DMS 273 treated with DMSO at 0.1 percent for 48 hours (cell line): ENCODE measurements at places on chromosomes 5 and 9.

DNA sequence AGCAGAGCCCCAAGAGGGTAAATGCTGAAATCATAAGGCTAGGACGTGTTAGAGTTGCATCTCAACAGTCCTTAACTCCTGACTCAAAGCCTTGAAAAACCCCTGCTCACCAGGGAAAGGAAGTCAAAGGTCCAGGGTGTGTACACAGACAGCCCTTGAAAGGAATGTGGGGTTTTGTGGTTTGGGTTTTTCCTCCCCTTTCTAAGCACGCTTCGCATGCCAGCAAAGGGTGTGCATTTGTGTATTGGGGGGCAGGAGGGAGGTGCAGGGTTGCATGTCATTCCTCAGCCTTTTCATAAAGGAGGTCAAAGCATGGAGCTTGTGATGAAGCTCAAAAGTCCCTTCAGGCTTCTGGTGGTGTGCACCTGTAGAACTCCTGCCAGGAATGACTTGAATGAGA is 17.3 kb upstream of the XPA start:
- DNase-seq: no peak

GRCh38 chr5:177452688-177453638 is 6.3 kb downstream of the PRR7 start:
- no peak for DNase-seq

GRCh38 chr9:78236551-78236910 is 656 bp downstream of the CEP78 start:
- no peak for DNase-seq

GRCh38 chr9:94927762-94928670 is 201.5 kb downstream of the AOPEP start:
- no peak for DNase-seq

DNA sequence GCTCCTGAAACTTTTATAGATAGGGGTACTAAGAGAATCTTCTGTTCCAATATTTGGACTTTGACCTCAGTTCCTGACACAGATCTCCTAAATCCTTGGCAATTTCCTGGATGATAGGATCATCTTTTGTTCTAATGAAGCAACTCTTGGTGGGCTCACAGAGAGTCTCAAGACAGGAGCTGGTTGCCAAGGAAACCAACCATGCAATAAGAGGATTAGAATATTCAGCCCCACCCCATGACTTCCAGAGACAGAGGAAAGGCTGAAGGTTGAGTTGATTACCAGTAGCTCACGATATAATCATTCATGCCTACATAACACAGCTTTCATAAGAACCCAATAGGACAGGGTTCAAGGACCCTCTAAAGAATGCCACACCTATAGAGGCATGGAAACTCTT is 2050.2 kb upstream of the CDH6 start:
- no peak for DNase-seq

DNA sequence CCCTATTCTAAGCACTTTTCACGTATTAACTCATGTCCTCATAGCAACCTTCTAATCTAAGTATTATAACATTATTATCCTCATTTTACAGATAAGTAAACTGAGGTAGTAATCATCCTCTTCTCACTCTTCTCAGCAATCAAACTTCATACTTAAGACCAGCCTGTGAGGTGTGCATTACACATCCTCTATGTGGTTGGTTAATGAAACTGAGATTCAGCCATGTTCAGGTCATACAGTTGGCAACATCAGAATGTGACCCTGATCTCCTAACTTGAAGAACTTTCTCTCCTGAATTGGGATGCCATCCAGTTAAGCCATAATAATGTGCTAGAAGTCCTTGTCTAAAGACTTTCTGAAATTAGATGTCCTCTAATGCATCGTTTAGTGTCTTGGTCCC is 275.1 kb upstream of the ANKRD55 start:
- DNase-seq: no peak

DNA sequence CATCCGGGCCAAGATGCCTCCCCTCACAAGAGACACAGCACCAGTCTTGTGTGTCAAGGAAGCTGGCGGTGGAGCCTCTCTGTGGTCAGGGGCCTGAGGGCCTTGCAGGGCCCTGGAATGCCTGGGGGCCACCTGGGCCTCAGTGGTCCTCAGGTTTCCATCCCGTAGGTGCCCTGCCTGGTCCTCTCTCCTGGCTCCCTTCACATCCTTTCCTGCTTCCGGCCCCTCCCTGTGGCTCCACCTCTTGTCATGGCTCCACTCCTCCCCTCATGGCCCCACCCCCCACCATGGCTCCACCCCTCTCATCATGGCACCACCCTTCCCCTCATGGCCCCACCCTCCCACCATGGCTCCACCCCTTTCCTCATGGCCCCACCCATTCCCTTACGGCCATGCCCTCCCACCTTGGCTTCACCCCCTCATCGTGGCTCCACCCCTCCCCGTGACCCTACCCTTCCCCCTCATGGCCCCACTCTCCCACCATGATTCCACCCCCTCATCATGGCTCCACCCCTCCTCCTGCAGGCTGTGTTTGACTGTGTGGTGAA is 175.8 kb downstream of the CACNA1B start:
- no peak for DNase-seq

- no peak for DNase-seq
Observed at GRCh38 chr5:14356305-14356704, 213.2 kb downstream of the TRIO start.

- no peak for DNase-seq
Observed at GRCh38 chr5:113059232-113060040, 82.8 kb downstream of the DCP2 start.

DNA sequence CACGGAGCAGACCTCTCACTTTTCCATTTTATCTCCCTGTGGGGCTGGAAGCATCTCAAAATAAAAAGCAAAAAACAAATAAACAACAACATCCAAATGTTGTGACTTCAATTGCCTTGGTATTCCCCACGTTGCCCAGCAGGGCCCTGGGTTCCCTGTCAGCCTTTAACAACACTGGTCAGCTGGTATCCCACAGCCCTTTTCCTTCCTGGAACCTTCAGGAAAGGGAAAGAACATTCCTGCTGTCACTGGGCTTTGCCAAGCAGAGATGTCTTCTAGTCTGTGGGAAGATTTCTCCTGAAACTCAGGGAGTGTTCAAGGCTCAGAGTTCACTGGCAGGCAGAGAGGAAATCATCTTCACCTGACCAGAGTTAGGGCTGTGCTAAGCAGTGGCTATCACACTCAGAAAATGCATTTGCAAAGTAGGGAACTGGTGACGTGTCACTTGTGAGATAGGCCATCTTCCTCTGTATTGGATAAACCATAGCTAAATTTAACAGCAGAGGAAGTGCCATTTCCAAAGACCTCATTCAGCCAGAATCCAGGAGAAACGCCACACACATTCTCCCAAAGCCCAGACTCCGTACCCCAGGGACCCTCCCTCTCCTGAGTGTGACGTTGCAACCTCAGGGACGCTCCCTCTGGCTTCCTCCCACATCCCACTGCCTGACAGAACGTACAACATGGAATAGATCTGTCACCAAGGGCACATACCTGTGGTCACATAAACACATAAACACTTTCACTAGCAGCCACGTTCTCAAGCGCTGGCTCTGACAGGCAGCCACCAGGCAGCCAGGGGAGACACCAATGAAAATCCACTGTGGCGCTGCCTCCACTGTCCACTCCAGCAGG is 274.0 kb upstream of the DAPK1 start:
- DNase-seq: no peak

GRCh38 chr5:57259704-57260103 is 85.8 kb downstream of the GPBP1 start:
- no peak for DNase-seq

DNA sequence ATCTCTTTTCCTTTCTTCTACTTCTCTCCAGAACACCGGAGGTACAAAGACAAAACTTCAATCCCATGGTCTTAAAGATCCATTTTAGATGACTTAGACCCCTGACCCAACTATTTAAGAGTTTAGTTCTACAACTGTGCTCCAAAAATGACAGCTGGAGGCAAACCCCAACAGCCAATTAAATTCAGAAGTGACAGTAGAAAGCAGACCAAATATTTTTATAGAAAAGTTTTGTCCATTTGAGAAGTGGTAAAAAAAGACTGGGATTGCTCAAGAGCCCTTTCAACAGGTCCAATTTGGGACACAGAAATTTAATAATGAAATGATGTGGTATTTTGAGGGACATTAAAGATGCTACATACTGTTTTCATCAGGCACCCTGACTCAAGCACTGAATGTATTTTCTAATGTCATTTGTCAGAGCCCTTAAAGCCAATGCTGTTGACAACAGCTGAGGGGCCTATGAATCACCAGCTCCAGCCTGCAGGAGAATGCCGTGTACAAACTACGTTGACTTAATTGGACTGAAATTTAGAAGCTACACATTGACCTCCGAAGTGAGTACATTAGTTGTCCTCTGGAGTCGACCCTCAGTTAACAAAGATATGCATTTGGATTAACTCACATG is 147.5 kb upstream of the PIK3R1 start:
- no peak for DNase-seq

GRCh38 chr9:26656003-26656870 is 236.4 kb downstream of the CAAP1 start:
- DNase-seq: no peak

DNA sequence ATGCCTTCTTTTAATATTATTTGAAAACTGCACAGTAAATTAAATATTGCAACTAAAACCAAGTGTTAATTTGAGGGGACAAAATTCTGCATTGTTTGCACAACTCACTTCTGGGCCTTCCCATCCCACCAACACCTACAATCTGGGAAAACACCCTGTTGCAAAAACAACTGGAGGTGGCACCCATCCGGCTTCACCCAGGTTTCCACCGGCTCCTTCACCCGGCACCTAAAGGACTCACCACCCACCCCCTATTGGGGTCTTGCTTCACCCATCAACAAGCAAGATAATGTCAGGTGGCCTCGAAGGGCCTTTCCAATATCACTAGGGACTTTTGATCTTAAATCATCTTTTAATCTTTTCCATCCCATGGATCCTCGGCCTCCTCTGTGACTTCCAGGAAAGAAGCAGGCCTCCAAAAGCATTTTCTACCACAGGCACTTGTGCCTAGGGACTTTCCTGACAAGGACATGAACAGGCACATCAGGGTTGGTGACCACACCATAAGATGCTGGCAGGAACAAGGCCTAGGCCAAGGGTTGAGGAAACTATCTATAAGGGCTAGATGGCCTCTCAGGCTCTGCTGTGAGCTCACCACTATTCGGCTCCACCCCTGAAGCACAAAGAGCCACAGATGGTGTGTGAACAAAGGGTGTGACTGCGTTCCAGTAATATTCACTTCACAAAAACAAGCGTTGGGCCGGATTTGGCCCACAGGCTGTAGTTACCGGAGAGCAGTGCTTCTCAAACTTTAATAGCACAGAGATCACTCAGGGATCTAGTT is 205.1 kb downstream of the AUH start:
- DNase-seq: no peak

DNA sequence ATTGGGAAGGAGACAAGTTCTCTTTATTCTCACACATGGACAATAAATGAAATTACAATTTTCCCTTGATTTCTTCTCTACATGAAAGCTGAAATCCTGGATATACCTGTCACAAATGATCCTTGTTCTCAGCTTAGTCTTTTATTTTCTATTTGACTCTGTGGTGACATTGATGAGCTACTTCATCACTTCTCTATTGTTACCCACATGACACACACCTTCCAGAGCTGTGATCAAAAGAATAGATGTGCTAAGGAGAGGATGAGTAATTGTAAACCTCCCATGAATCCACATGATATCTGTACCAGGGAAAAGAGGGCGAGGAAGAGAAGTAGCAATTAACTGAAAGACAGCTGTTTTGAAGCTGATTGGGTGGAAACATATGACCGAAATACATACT is 102.0 kb downstream of the CAVIN4 start:
- no peak for DNase-seq

DNA sequence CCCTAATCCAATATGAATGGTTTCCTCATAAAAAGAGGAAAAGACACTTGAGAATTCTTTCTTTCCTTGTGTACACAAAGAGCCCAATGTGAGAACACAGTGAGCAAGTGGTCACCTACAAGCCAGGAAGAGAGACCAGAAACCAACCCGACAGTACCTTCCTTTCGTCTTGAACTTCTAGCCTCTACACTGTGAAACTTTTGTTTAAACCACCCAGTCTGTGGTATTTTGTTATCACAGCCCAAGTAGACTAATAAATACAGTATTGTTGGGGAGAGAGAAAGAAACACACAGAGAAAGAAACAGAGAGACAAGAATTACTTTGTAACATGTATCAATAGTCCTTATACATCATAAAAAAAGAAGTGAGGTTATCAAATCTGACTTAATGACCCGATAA is 37.2 kb downstream of the CENPK start:
- no peak for DNase-seq

GRCh38 chr9:130171226-130172148 is 717 bp upstream of the NCS1 start:
- DNase-seq: no peak

DNA sequence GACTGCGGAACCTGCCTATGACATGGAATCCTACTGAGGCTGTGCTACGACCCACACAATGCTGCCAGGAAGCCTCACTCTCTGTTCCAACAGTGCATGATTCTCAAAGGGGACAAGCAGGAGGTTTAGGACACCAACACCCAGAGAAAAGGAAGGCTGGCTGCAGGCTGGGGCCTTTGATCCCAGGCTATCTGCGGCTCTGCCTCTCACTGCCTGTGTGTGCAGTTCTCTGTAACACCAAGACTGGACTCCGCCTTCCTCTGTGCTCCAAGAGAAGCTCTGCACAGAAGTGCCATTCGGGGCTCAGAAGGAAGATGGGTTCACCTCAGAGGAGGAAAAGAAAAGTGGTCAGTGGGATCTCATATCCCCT is 20.5 kb downstream of the ANKH start:
- no peak for DNase-seq

GRCh38 chr9:14231196-14231990 is 82.5 kb downstream of the NFIB start:
- no peak for DNase-seq

DNA sequence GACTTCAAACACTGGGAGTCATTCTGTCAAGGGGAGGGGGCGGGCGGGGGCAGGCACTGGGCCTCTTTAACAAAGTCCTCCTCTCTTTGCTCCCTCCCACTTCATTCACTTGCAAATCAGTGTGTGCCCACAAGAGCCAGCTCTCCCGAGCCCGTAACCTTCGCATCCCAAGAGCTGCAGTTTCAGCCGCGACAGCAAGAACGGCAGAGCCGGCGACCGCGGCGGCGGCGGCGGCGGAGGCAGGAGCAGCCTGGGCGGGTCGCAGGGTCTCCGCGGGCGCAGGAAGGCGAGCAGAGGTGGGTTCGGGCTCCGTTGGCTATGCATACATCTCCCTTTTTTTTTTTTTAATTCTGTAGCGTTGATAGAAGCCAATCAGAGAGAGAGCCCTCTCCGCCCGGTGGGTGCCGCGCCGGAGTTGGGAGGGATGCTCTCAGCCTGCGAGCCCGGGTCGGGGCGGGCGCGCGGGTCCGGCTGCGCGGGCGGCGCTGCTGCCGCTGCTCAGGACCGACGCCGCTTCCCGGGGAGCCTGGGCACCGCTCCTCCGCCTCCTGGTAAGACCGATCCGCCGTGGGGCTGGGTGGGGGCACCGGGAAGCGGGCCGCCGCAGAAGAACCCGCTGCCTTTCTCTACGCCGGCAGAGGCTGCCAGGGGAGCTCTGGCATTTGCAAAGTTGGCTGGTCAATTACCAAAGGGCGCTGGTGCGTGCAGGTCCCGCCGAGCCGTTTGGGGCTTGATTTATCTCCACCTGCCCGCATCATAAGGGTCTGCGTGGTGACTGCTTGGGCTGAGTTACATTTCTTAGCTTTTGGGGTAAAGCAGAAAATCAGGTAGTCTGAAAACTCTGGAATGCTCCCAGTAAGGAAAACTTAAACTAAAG is at the start of gene CDH6:
CDH6 (plus strand) TSS at position 96 of the 877 bp plus-strand sequence. CDS start 73,788 bp downstream, outside the sequence.
- DNase-seq: no peak
